ENCODE measurements at places on chromosomes 1 and 21.

- DNase-seq, result no peak
Observed at GRCh38 chr1:182157187-182157586, 95.7 kb upstream of the ZNF648 start.

GRCh38 chr1:27770293-27770830 lies 2.7 kb upstream of the STX12 start:
- no peak for DNase-seq

DNA sequence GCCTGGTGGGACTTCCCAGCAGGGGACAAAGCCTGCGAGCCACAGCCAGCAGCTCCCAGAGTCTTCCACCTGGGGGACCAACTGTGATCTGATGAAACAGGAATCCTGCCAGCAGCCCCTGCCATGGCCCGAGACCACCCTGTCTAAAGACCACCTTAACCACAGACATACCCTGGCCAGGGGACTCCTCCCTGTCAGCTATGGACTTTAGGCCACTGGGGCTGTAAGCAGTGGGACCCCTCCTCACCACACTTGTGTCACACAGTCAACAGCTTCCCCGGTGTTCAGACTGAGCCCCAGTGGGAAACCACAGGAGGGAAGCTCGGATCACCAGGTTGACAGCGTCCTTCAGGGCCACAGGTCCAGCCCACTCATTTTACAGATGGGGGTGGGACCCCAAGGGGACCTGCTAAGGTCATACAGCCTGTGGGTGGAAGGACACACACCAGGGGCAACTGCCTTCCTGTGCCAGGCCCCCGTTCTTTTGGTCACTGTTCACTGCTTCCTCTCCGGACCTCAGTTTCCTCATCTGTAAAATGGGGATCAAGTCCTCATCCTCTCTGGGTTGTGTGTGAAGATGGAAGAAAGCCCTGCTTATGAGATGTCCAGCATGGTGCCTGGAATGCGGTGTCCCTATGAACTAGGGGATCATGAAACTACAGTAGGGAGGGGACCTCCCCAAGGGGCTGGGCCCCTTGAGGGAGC lies 11.4 kb downstream of the EPHA2 start:
- no peak for DNase-seq

DNA sequence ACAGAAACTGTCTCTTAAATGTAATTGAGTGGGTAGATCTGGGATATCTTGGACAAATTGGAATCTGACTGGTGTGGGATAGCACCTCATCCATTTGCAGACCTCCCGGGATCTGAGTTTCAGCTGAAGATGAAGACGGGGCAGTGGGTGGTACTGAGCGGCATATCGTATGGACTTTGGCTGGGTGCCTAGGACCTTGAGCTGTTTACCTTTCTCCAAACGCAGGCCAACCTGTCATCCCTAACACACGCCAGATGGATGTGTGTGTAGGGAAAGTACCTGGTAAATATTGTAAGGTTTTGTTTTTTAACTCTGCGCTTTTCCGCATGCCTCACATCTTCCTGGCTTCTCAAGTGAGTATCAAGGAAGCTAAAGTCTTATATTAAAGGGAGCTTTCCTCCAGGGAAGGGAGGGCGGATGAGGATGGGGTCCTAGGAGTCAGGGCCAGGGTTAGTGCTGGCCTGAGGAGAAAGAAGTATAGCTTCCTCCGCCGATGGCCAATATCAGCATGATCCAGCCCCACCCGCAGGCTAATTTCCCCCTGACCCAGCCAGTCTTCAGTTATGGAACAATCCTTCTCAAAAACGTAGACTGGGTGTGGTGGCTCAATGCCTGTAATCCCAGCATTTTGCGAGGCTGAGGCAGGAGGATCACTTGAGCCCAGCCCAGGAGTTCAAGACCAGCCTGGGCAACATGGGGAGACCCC lies 26.2 kb downstream of the ATP8B2 start:
- no peak for DNase-seq

DNA sequence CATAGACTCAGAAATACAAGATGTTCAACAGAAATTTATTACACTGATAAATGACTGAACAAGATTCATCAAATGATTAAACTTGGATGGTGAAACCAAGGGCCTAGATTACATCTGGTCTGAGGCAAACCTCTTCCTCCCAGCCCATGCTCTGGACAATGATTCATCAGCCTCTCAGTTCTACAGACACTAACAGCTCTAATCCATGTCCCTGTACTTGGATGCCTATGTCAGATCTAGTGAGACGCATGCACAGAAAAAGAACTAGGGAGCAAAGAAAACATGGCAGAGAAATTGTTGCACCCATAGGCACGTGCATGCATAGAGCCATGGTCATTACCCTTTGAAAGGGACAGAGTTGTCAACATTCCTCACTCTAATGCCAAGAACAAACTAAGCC lies 250.1 kb downstream of the KCNH1 start:
- DNase-seq, result no peak
